Activated T-cell treated with anti-CD3 and anti-CD28 coated beads, Interleukin-2, amount 50 U/mL, for 1 hour (primary cell): ENCODE measurements at places on chromosomes 12 and 14.

DNA sequence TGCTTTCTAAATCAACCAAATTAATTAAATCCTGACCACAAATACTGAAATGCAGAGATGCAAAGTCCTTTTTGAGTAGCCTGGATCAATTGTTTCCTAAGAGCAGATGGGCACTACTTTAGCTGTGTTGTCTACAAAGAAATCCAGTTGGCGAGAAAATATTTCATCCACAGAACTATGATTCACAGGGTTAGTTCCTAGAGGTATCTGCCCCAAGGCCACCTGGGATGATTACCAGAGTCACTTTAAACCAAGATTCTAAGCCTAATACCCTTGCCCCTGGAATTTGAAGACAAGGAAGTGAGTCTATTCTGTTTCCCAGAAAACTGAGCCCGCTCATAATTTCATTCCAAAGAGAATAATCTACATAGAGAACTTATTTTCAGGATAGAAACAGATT is 198.4 kb downstream of the PPM1H start:
- DNase-seq = no peak

- no peak for DNase-seq
These were observed 151.9 kb downstream of the EMP1 start for GRCh38 chr12:13348464-13348863.

DNA sequence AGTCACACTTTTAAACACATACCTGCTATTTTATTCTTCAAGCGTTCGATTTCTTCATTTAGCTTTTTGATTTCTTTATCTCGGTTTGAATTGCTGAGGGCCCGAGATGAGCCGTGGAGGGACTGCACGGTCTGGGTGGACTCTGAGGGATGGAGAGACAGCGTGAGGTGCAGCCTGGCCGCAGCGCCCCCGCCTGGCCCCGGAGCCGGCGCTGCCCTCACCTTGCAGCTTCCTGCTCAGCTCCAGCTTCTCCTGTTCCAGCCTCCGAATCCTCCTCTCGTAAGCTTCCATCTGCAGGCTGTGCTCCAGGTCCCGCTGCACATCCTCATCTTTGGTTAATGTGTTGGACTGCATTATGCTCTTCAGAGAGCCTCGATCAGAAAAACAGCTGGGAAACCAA is 53.2 kb downstream of the AMN start:
- DNase-seq = no peak

GRCh38 chr14:54589843-54590242 is 22.9 kb downstream of the SAMD4A start:
- no peak for DNase-seq

GRCh38 chr14:95054346-95055280 is 102.7 kb downstream of the DICER1 start:
- DNase-seq = no peak

GRCh38 chr12:1566449-1567135 is 27.8 kb downstream of the FBXL14 start:
- DNase-seq = no peak

DNA sequence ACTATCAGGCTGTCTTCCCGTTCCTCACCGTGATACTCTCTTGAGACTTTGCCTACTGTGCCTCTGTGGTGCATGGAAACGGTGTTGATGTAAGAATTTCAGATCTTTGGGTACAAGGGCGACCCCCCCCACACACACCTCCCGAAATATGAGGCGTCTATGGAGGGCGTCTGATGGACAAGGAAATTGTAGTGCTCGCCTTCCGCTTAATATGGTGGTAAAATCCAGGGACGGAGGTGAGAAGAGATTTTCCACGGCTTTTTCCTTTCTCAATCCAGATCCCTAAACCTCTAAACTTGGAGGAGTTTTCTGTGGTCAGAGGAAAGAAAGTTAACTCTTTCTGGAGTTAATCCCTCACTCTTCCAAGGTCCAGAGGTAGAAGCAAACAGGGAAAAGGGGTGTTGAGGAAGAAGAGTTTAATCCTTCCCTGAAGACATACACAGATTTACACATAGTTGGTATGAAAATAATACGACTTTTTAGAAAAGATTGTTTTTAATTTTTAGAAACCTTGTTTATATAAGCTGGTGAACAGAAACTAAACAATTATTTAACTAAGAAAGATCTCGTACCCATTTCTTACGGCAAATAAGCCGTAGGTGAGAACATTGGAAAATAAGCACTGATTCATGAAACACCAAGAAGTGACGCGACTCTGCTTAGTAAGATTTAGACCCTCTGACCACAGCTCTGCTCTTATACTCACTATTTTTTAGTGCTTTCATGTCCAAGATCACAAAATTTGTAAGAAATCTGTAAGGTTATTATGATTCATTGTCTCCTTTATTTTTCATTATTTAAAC is 23.1 kb upstream of the RNASE12 start:
- no peak for DNase-seq
